Astrocyte of the spinal cord (primary cell): ENCODE measurements at places on chromosomes 13 and 19.

DNA sequence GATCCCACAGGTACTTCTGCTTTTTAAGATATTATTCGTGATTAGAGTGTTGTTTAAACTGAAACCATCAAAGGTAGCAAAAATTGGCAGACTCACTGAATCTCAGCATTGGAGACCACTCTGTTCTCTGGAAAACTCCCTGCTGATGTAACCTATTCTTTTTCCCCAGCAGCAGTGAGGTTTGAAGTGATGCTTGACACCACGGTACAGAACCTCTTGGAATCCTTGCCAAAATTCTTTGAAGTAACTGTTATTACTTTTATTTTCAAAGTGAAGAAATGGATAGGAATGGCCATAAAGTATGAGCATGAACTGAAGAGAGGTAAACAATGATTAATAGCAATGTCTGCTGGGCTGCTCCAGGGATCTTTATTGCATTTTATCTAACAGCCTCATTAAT, 66.4 kb upstream of the KL start:
- no peak for DNase-seq

DNA sequence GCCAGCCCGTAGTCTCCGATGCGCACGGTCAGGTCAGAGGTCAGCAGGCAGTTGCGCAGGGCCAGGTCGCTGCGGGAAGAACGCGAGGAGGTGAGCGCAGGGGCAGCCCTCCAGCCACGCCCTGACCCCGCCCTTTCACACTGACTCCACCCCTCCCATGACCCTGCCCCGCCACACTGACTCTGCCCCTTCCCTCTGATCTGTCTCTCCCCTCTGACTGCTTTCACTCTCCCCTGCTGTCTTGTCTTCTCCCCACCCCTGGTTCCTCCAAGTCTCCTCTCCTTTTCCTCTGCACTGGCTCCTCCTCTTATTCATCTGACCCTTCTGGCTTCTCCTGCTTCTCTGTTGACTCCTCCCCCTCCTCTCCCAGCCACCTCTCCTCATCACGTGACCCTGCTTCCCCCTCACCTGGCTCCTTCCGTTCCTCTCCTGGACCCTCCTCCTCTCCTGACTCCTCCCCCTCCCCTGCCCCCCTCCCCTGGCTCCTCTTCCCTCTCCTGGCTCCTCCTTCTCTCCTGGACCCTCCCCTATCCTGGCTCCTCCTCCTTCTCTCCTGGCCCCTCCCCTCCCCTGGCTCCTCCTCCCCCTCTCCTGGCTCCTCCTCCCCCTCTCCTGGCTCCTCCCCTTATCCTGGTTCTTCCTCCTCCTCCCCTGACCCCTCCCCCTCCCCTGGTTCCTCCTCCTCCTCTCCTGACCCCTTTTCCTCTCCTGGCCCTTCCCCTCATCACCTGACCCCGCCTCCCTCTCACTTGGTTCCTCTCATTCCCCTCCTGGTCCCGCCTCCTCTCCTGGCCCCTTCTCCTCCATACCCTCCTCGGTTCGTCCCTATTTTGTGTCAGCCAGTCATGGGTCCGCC, 9.9 kb downstream of the LMTK3 start:
- DNase-seq = no peak

- no peak for DNase-seq
Measured at GRCh38 chr19:55024111-55024510, 14.0 kb downstream of the GP6 start.

DNA sequence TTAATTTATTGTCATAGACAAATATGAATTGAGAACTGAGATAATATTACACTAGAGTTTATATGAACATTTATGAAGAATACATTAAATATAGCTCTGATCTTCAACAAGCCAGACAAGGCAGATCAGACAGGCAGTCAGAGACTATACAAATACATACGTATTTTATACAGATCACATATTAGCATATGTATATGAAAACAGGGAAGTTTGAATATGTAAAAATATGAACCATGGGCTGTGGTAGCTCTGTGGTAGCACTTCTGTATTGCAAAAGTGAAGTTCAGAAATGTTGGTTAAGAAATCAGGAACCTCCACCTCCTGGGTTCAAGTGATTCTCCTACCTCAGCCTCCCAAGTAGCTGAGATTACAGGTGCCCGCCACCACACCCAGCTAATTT, 20.7 kb downstream of the GPR180 start:
- no peak for DNase-seq

DNA sequence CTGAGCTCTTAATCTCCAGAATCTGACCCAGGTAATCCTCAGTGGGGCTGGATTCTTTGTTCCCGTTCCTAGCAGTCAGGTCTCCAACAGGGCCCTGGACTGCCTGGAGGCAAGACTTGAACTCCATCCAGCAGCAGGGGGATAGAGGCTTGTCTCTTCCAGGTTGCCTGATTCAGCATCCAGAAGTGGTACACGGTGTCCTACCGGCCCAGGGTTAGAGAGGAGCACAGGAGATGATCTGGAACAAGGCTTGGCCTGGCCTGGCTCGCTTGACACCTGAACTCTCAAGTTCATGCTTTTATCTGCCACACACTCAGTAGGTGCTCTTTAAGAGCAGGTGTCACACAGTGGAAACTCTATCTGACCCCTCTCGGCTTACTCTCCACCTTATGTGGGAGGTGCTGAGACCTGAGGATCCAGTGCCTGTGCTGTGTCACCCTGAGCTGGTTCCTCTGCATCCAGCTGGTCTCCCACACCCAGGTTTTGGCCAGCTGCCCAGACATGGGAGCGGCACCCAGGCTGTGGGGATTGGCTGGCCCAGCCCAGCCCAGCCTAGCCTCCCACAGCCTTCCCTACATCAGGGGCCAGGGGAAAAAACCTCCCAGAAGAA, at the start of gene CYP4F3:
Gene CYP4F3, plus strand, starts transcription at position 604 of the 610 bp plus-strand sequence. CDS start 519 bp downstream, outside the sequence.
- DNase-seq = no peak

- peak; percentile 78 for DNase-seq
Measured at GRCh38 chr13:98672947-98673613, 79.4 kb downstream of the SLC15A1 start.

- no peak for DNase-seq
Measured at GRCh38 chr19:46737298-46737654, 8.6 kb upstream of the FKRP start.

DNA sequence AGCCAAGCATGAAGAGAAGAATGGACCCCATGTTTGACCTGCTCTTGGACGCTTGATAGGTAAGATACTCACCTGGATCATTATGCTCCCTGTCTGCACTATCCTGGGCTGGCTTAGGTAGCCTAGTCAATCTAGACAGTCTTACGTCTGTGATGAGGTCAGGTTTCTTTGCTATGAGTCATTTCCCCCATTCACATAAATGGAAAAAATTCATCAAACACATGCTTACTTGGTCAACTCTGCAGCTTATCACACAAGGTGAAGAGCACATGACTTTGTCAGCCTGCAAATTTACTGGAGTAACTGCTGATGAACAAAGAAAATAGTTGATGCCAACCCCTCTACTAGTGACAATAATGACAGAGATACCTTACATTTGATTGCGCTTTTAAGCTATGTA, 170.0 kb downstream of the NUFIP1 start:
- DNase-seq = peak; percentile 84

DNA sequence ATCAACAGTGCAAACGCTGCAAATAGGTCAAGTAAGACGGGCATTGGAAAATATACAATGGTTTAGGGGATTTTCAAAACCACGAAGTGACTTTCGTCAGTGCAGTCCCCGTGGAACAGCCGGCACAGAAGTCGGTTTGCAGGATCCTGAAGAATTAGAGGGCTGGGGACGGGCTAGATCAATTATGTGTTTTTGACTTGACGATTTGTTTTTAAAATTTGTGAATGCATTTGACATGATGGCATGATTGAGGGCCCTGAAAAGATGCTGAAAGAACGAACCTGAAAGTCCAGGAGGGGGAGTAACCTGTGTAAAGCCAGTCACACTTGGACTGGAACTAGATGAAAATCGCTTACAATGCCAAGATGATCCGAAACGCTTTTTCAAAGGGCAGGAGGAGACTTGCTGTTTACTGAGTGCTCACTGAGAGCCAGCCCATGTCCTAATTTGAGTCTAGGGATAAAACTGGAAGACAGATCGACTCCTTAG, 8.9 kb upstream of the DGKH start:
- no peak for DNase-seq

GRCh38 chr19:7492142-7492541, 3.3 kb upstream of the PEX11G start:
- DNase-seq = no peak

GRCh38 chr13:47216176-47216822, 319.4 kb upstream of the HTR2A start:
- no peak for DNase-seq

DNA sequence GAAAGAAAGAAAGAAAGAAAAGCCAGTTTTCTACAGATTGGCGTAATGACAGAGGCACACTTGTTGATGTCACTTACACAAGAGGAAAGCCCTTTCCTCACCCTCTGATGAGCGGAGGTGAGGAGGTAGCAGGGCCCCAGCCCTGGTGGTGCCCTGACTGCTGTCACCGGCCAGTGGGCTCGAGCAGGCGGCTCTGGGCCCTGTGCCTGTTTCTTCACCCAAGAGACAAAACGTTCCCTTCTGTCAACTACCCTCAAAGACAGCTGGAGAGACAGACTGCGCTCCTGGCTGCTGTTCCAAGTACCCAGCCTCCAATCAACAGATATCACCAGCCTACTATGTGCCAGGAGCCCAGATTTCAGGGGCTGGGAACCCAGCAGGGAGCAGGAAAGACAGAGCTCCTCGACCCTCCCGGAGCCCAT, 10.1 kb downstream of the EPS15L1 start:
- DNase-seq = no peak

- no peak for DNase-seq
Measured at GRCh38 chr19:1956868-1957492, 16.0 kb downstream of the CSNK1G2 start.

DNA sequence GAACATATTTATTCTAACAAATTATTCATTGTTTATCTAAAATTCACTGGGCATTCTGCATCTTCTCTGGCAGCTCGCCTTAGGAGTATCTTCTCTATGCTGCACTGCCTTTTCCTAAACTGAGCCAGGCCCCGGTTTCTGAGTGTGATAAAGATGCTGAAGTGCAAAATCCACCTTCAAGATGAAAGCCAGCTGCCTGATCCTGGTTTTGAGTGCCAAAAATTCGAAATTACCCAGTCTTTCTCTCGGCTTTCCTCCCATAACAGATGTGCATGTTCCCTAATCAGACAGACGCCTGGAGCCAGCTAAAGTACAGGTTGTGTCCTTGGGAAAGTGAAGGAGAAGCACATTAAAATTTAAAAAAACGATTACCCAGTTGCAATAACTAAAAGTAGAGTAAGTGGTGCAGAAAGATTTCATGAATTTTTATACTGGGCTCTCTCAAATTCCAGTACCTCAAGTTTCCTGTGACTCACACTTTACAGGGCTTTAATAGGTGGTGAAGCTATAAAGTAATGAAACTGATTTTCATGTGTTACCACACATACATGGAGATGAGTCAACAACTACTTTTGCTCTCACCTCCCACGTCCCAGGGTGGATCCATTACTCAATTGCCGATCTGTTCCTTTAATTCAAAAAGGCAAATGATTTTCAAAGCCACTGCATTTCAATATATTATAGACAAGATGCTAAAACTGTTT, 65.0 kb upstream of the GTF2F2 start:
- DNase-seq = peak; percentile 93

DNA sequence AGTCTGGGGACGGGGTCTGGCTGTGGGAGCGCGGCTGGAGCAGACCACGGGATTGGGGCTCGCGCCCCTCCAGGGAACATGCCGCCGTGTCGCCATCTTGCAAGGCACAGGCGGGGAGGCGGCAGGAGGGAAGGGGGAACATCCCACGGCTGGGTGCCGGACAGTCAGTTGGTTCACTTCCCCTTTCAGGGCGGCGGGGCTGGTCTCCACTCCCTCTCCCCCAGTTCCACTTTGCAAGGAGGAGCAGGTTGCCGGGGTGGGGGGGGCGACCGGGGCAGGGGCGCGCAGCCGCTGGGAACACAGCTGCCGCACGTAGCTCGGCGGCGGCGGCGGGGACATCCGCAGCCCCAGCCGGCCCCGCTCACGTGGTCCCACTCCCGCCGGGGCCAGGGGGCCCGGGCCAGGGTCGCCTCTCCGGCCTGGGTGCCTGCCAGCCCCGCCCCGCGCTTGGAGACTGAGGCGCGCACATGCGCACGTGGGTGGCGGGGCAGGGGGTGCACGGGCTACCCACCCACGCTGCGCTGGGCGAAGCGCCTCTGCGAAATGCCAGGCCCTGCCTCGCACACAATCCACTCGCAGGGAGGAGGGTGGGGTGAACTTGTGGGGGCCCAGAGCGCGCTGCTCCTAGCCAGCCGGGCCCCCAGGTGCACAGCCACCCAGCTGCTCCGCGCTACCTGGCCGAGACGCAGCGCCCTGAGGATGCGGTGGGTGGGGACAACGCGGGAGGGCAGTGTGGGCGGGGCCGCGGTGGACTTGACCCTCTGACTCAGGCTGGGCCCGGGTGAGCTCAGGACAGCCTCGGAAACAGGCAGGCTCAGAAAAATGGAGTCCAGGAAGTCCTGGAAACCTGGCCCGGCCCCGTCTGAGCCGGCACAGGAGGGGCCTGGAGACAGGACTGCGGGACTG, 6.4 kb downstream of the KLF16 start:
- DNase-seq = peak; percentile 71

DNA sequence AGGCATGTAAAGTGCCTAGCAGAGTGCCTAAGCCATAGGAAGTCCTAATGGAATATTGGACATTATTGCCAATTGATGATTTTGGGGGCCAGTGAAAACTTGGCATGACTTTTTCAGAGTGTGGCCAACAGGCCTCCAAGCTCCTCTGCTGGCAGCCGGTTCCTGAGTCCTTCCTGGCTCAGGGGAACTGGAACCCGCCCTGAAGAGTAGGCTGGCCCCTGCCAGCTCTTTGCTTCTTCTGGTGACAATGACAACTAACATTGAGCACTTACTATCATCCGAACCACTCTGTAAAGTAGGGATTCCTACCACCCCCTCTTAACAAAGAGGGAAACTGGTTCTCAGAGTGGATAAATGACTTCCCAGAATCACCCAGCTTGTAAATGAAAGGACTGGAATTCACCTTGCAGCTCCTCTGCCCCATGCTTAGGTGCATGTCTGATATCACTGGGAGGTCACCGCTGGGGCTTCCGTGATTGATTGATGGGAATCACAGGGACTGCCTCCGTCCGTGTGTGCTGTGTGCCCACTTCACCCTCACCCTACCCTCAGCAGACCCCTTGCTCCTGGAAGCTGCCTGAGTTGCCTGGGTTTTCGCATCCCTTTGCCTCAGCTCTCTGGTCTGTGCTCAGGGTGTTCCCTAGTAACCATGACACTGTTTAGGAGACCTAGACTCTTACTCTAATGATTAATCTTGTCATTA, 50.6 kb downstream of the TNFRSF19 start:
- no peak for DNase-seq

DNA sequence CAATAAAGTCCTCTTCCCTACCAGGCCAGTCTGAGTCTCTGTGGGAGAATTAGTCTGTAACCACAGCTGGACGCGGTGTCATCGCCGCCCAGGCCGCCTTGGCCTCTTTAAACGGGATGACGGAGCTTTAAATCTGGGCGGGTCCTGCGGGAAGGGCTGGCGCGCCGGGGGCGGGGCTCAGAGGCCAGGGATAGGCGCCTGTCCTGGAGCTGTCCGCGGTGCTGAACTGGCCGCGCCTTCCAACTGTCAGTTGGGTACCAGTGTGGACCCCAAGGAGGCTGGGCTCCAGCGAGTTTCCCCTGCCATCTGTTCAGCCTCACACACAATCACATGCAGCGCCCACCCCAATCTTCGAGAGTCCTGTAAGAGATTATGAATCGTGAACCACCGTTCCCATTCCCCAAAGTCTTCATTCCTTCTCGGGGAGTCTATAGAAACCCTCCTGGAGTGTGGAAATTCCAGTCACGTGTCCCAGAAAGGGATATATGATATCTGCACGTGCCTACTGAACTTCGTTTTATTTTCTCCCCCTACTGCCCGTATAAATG, 11.5 kb downstream of the APLP1 start:
- DNase-seq = peak; percentile 84

GRCh38 chr13:73585236-73585635, 526.4 kb downstream of the KLF5 start:
- DNase-seq = no peak
